H9 (cell line): ENCODE measurements at places on chromosomes 3 and 15.

DNA sequence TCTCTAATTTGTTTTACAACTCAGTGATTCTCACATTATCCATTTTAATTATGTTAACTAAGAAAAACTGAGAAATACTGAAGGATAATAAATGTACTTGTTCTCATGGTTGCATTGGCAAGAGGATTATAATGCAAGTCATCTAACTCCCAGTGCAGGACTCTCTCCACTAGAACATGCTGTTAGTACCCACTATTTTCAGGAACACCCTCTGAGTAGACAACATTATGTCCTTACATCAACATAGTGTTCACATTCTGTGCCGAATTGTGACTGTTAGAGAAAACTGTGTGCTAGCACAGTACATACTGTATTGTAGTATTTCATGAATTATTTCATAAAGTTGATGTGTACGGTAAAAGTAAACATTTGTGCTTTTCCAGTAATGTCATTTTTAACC, 80.1 kb downstream of the LEKR1 start:
- DNase-seq = no peak

DNA sequence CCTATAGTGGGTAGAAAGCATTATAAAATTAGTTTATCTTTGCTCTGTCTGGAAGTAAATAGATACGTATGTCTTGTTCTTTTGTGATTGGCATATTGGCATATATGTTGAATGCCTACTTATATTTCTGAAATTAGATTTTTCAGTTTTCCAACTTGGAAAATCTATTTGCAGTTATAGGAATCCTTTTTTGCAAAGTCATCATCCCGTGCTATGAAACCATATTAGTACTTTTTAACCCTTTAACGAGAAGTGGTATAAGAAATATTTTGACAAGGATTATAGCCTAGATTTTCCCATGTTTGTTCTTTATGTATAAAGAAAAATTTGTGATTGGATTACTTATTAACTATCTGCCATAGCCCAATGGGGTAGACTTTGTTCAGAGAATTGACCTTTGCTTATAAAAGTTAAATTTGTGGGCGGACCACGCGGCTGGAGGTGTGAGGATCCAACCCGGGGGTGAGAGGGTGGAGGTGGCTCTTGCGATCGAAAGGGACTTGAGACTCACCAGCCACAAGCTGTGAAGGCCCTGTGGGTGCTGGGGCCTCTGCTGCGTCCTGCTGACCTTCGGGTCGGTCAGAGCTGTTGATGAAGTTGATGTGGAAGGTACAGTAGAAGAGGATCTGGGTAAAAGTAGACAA, 5.9 kb downstream of the LRRC28 start:
- no peak for DNase-seq

- no peak for DNase-seq
These were observed 1305.2 kb downstream of the SI start for GRCh38 chr3:163773136-163773535.

DNA sequence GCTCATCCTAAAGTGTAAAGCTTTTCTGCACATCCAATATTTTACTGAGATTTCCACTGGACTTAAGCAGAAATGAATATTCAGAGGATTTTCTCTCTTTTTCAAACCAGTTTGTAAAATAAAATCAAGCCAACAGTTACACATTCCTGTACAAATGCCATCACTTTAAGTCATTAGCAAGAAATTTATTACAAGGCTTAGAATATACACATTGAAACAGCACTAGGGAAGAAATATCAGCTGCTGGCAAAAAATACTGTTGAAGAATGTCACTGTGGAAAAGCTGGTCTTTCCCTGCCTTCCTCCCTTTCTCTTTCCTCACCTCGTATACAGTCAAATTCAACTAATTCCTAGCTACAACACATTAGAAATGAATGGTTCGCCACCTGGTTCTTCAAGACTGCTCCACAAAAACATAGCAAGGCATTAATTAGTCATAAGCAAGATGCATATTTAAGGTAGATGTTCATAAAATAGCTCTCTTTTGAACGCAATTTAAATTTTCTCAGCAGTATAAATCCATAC, 21.3 kb downstream of the PLOD2 start:
- no peak for DNase-seq

DNA sequence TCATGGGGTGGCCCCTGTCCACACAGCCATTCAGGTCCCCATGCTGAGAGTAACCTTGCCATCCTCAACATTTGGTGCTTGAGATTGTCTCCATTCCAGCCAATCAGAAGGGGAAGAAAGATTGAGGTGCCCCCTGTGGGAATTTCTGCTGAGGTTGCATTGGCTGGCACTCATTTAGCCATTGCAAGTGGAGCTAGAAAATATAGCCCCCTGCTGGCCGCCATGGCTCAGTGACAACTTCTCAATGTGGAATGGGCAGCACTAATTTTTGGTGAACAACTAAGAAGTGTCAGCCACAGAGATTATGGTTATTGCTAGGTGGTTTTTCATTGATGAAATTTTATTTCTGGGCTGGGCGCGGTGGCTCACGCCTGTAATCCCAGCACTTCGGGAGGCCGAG, 22.0 kb downstream of the COL6A6 start:
- DNase-seq = peak; percentile 73

- no peak for DNase-seq
These were observed 41.8 kb downstream of the FILIP1L start for GRCh38 chr3:100072326-100073048.

GRCh38 chr3:50358355-50358910, 888 bp downstream of the TMEM115 start:
- DNase-seq = no peak

DNA sequence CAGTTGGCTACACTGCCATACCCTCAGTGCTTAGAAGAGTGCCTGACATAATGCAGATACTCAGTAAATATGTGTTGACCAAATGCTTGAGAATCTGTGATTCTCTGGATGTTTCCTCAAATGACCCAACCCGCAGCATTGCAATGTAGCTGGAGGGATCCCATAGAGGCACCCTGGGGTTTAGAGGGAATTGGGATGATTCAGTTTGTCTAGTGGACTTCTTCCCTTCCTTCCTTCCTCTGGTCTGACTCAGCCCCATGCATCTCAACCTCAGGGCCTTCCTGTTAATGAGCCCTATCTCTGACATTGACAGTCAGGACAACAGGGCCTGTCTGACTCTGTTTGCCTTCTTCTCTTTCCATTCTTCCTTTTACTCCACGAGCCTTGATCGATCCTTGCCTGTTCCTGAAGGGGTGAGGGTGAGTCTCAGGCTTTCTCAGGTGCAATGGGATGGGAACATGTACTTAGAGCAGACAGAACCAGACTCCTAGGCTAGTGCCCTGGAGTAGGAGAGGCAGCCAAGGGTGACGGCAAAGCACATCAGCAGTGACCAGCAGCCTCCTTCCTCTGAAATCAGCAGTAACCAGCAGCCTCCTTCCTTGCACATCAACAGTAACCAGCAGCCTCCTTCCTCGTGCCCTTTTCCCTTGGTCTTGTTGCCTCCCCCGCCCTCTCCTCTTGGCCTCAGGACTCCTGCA, 78.2 kb downstream of the DGKG start:
- no peak for DNase-seq

GRCh38 chr3:189720736-189721417, 89.7 kb downstream of the TP63 start:
- no peak for DNase-seq

GRCh38 chr3:130093741-130094391, 12.2 kb downstream of the ALG1L2 start:
- peak; percentile 76 for DNase-seq

DNA sequence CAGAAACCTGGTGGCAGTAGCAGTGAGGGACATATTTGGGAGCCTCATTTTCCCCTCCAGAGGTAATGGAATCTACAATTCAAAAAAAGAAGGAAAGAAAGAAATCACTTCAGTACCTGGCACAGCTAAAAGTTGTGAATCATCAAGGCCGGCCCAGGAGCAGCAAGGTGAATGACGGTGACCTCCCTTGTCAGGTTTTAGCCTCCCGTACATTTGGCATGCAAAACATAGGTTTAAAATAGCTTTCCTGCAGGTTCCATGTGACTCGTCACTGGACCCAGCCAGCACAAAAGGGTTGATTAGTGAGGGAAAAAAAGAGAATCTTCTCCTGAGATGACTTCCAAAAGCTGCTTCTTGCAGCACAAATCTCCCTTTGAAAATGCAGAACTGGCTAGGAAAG, 394.2 kb downstream of the LSAMP start:
- DNase-seq = no peak

DNA sequence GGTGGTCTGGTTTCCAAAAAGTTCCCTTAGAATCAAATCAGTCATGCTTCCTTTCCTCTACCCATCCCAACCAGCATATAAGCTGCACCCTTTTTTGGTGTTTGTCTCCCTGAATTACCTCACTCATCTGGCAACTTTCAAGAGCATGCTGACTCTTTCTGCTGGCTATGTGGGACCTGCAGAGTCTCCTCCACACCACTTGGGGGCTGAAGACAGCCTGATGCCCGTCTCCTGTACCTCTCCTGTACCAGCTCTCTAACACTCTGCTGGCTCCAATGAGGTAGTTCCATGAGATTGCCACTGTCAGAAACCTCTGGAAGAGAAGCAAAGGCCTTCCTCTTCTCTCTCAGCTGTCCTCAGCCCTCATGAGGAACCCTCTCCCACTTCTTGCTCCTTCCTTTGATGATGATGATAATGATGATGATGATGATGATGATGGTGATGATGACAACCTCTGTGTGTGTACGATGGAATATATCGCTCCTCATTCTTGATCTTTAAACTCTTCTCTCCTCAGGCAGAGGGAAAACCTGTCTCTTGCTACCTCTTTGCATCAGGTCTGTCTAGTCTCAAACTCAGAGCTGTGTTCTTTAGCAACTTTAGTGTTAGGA, 257.5 kb downstream of the ZNF621 start:
- no peak for DNase-seq

DNA sequence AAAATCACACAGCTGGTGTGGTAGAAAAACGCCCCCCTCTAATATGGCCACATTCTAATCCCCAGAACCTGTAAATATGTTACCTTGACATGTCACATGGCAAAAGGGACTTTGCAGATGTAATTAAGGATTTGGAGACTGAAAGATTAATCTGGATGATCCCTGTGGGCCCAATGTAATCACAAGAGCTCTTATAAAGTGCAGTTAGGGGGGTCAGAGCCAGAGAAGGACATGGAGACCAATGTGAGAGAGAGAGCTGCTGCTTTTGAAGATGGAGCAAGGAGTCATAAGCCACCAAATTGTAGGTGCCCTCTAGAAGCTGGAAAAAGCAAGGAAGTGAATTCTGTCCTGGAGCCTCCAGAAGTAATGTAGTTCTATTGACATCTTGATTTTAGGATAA, 152.6 kb downstream of the PEX5L start:
- DNase-seq = no peak

- no peak for DNase-seq
These were observed 19.2 kb upstream of the SMAD6 start for GRCh38 chr15:66682865-66683264.

DNA sequence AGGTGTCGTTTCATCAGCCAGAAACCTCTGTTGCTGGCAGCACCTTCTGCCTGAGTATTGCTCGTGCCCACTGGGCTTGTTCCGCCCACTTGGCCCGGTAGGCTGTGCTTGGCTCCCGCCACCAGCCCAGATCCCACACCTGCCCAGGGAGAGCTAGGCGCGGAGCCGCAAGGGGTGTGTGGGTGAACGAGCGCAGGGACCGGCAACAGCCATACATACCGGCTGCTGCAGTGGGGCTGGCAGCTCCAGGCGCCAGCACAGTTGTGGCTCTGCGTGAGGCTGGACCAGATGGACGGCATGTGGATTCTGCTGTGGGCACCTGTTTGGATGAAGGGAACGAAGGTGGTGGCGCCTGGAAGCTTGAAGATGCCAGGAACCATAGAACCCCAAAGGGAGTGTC, 331.5 kb upstream of the MCTP2 start:
- DNase-seq = no peak

DNA sequence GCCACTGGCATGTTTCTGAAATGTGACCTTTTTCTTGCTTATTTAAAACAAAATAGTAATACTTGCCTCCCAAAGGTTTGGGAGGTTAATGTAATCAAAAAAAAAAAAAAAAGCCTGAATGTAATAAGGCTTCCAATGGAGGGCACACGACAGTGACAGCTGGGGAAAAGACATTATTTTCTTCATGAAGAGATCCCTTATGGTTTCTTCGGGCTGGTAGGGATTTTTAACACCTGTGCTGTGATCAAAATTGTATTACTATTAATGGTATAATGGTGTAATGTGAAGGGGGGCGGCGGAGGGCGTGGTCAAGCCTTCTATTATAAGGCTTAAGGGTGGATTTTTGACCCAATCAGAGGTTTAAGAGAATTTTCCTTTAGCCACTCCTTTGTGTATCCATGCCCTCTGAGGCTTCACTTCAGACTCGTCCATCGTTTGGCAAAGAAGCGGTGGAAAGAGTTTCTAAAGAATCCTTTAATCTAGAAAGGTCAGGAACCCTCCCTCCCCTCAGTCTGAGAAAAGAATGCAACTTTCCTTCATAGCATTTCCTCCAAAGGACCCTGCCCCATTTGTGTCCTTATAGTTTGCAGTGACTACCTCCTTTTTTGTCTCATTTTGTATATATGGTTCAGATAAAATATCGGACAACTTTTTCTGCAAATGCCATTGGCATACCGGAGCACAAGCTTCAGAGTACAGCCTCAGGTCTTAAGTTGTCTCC, 89.5 kb upstream of the CHD2 start:
- no peak for DNase-seq

- no peak for DNase-seq
These were observed 112.6 kb downstream of the SQOR start for GRCh38 chr15:45747426-45747825.

DNA sequence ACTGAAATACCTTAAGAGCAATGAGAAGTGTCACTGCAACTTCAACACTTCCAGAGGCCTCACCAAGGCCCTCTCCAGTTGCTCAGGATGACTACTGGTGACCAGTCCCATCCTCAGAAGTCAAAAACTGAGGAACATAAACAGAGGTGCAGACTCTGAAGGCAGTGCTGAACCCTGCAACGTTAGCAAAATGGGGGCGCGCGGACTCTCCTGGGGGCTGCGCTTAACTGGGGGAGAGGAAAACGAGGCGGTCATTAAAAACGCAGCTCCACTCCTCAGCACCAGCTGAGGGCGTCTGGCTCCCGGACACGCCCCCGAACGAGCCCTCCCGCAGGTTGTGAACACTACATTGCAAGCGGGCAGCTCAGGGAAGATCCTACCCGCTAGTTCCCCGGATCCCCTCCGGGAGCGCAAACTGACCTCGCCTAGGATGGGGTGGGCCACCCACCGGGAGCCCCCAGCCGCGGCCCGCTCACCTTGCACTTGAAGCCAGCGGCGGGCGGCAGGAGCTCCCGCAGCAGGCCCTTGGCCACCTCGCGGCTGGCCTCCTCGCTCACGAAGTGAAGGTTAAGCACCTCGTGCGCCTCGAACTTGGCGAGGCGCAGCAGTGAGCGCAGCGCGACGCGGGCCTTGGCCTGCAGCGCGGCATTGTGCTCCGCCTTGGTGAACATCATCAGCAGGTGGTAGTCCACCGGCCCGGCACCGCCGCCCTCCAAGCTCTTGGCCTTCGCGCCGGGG, 711 bp downstream of the XXYLT1 start:
- DNase-seq = peak; percentile 76

- no peak for DNase-seq
These were observed 116.3 kb downstream of the AKAP13 start for GRCh38 chr15:85496551-85497171.
